ENCODE measurements at places on chromosomes 16 and 17. TPM values are rescaled to one million over a fixed set of nuclear protein-coding genes. Genes with fewer than 3 reads are reported as not detected.

TSPAN10 gene
- 0.32 TPM for total RNA-seq

SPN gene
- total RNA-seq, result 4.2 TPM

KRTAP2-3 gene
- not detected for total RNA-seq

CNTD1 gene
- not detected for total RNA-seq

TTLL6 gene
- total RNA-seq, result 0.29 TPM

GRCh38 chr17:17553217-17554195, 38.0 kb downstream of the PEMT start:
- no peak for DNase-seq
- H3K36me3 ChIP-seq, result no peaks in the 10 kb centered on the region
- no peak overlapping the region for H3K27ac ChIP-seq

DNA sequence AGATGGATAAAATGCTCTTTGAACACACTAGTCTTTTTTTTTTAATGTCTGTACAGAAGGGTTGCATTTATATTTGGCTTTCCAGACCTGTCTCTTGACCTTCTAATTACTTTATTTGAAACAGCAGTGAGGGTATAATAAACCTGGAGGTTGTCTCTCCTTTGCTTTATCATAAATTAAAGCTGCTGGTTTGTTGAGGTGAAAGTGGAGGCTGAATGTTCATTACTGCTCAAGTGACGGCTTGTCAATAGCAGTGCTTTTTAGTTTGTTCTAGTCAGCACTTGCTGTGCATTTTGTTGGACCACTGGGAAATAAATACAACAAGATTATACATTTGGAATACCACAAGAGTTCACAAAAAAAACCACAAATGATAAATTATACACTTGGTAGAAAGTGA, 264.2 kb downstream of the IRX3 start:
- no peaks in the 10 kb centered on the region for H3K27me3 ChIP-seq
- no peak overlapping the region for H3K27ac ChIP-seq
- H3K4me3 ChIP-seq, result no peak overlapping the region
- no peak for DNase-seq
- H3K4me1 ChIP-seq, result no peaks in the 10 kb centered on the region

GRCh38 chr16:5430598-5430997, 333.0 kb upstream of the EEF2KMT start:
- no peaks in the 10 kb centered on the region for H3K36me3 ChIP-seq
- no peaks in the 10 kb centered on the region for H3K4me1 ChIP-seq
- DNase-seq, result no peak
- H3K27ac ChIP-seq, result no peak overlapping the region
- H3K4me3 ChIP-seq, result no peak overlapping the region

GRCh38 chr16:87201790-87202189, 115.4 kb downstream of the C16orf95 start:
- DNase-seq, result no peak
- H3K27me3 ChIP-seq, result no peaks in the 10 kb centered on the region
- no peaks in the 10 kb centered on the region for H3K36me3 ChIP-seq

- H3K4me3 ChIP-seq, result no peak overlapping the region
- no peak for DNase-seq
- H3K27ac ChIP-seq, result no peak overlapping the region
- peaks cover 94% of the 10 kb centered on the region for H3K36me3 ChIP-seq
Measured at GRCh38 chr17:18100616-18101015, 7.9 kb upstream of the MYO15A start.

DNA sequence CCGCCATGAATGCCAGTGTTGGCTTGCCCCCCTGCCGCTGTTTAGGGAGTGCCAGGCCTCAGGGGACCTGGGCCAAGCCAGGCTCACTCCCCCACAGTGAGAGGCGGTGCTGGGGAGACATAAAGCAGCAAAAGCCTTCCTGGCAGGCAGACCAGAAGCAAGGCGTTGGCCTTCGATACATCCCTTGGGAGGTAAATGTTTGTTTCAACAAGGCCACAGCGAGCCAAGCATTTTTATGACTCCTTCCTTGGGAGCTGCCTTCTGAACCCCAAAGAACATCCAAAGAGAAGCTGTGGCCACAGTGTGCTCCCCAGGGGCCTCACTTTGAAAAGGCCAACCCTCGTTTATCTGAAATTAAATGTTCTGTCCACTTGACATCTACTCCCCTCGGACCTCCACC, 119.7 kb upstream of the CIBAR2 start:
- no peaks in the 10 kb centered on the region for H3K27me3 ChIP-seq
- H3K27ac ChIP-seq, result no peak overlapping the region

- peaks cover 28% of the 10 kb centered on the region for H3K27me3 ChIP-seq
- no peak overlapping the region for H3K4me3 ChIP-seq
- no peaks in the 10 kb centered on the region for H3K4me1 ChIP-seq
- no peaks in the 10 kb centered on the region for H3K36me3 ChIP-seq
- no peak for DNase-seq
Measured at GRCh38 chr17:74170924-74171323, 32.6 kb upstream of the RPL38 start.

DNA sequence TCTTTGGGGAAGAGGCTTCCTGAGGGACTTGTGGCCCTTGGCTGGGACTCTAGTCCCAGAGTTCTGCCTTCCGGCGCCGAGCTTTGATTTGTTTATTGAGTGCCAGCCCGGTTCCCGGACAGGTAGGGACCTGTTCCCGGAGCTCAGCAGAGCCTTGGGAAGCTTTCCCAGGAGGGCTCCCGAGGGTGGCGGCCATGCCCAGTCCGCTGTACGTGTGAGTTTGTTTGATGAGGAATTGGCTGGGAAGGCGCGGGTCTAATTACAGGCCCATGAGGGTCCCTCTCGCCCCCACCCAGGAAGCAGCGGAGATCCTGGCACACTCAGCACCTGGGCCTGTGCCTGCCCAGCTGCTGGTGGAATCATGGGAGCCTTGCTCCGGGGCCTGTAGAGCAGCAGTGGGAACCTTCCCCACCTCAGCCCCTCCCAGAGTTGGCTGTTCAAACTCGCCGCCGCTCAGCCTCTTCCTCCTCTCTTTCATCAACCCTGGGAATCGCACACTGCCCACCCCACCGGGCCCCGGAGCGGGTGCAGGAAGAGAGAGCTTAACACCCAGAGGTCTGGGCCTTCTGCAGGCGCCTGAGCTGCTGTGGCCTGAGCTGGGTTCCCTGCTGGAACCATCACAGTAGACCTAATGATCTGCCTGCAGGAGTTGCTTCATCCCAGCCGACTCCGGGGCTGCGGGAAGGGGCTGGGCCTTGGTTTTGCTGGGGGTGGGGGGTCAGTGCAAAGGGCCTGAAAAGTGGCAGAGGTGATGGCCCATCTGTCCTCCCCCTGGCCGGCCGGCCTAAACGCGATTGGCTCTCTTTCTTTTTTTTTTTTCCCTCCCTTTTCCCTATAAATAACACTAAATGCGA, 313.7 kb downstream of the SEC14L1 start:
- no peak for DNase-seq
- peak overlapping the region; percentile 22 for H3K4me3 ChIP-seq
- peak overlapping the region; percentile 98 for H3K27ac ChIP-seq
- H3K36me3 ChIP-seq, result no peaks in the 10 kb centered on the region
- H3K4me1 ChIP-seq, result peaks cover 100% of the 10 kb centered on the region

- no peak overlapping the region for H3K4me3 ChIP-seq
- peaks cover 11% of the 10 kb centered on the region for H3K4me1 ChIP-seq
- no peak for DNase-seq
- H3K36me3 ChIP-seq, result peaks cover 39% of the 10 kb centered on the region
- H3K27ac ChIP-seq, result no peak overlapping the region
- H3K27me3 ChIP-seq, result no peaks in the 10 kb centered on the region
Measured at GRCh38 chr16:27208796-27209195, 5.5 kb downstream of the KDM8 start.

- no peak for DNase-seq
- H3K27ac ChIP-seq, result no peak overlapping the region
- H3K36me3 ChIP-seq, result peaks cover 42% of the 10 kb centered on the region
- H3K4me1 ChIP-seq, result peaks cover 25% of the 10 kb centered on the region
- H3K27me3 ChIP-seq, result no peaks in the 10 kb centered on the region
- no peak overlapping the region for H3K4me3 ChIP-seq
Measured at GRCh38 chr17:51263006-51263405, 2.7 kb downstream of the UTP18 start.

DNA sequence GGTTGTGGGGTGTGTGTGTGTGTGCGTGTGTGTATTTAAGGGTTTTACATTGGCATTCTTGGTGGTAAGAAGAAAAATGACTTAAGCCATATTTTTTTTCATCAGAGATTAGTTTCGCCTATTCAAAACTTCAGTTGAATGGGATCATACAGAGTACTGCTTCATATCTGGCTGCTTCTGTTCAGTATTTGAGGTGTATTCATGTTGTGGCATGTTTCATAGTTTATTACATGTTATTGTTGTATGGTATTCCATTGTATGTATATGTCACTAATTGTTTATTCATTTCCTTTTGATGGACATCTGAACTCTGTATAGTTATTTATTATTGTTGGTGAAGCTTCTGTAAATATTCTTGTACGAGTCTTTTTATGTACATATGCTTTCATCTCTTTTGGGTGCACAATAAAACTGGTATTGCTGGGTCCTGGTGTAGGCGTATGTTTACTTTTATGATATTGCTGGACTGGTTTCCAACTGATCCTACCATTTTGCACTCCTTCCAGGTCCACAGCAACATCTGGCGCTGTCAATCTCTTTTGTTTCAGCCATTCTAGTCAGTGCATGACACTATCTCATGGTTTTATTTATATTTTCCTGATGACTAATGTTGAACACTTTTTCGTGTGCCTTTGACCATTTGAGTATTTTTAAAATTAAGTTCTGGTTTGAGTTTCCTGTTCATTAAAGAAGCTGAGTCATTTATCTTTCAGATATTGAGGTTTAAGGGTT, 77.4 kb upstream of the MAF start:
- no peak for DNase-seq
- no peak overlapping the region for H3K4me3 ChIP-seq
- H3K27ac ChIP-seq, result no peak overlapping the region
- H3K27me3 ChIP-seq, result no peaks in the 10 kb centered on the region
- no peaks in the 10 kb centered on the region for H3K4me1 ChIP-seq

GRCh38 chr16:72856797-72857196, 191.1 kb downstream of the ZFHX3 start:
- H3K27me3 ChIP-seq, result no peaks in the 10 kb centered on the region
- H3K36me3 ChIP-seq, result no peaks in the 10 kb centered on the region
- peaks cover 32% of the 10 kb centered on the region for H3K4me1 ChIP-seq
- no peak overlapping the region for H3K27ac ChIP-seq
- no peak overlapping the region for H3K4me3 ChIP-seq
- no peak for DNase-seq

- DNase-seq, result no peak
- no peaks in the 10 kb centered on the region for H3K27me3 ChIP-seq
- H3K27ac ChIP-seq, result no peak overlapping the region
- H3K4me3 ChIP-seq, result no peak overlapping the region
Measured at GRCh38 chr16:8682551-8683259, 8.3 kb downstream of the ABAT start.

DNA sequence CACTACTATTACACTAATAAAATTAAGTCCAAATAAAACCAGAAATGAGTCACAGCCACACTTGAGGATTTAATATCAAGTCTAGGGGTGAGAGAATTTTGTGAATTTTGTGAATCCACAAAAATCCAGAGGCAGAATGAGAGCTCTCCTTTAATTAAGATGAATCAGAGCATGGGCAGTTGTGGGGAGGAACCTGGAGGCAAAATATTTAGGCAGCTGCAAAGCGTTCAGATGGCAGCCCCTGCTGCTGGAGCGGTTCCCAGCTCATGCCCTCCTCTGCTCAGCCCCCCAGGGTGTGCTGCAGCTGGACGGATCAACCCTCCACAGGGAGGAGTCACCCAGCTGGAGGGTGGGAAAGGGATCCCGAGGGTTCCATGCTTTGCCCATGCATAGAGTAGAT, 43.4 kb upstream of the IRX6 start:
- H3K27ac ChIP-seq, result no peak overlapping the region
- H3K36me3 ChIP-seq, result no peaks in the 10 kb centered on the region
- no peaks in the 10 kb centered on the region for H3K27me3 ChIP-seq
- DNase-seq, result no peak
- no peaks in the 10 kb centered on the region for H3K4me1 ChIP-seq

DNA sequence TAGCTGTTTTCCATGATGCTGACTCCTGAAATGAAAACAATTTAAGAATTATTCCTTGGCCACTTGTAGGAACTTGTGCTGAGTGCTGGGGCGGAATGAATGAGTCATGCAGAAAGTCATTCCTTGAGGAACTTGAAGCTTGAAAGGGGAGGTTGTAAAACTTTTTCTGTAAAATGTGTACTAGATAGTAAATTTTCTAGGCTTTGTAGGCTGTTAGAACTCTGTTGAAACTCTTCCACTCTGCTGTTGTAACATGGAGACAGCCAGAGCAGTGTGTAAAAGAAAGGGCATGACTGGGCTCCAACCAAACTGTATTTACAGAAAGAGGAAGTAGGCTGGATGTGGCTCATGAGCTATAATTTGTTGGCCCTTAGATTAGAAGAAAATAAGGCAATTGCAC, 46.1 kb downstream of the ABCA8 start:
- DNase-seq, result no peak
- peaks cover 12% of the 10 kb centered on the region for H3K4me1 ChIP-seq
- H3K4me3 ChIP-seq, result no peak overlapping the region

- H3K4me1 ChIP-seq, result no peaks in the 10 kb centered on the region
- no peak overlapping the region for H3K27ac ChIP-seq
- DNase-seq, result no peak
- H3K4me3 ChIP-seq, result no peak overlapping the region
Measured at GRCh38 chr16:84032458-84033178, 10.0 kb downstream of the SLC38A8 start.

- peaks cover 57% of the 10 kb centered on the region for H3K36me3 ChIP-seq
- no peak for DNase-seq
- H3K4me3 ChIP-seq, result no peak overlapping the region
- no peak overlapping the region for H3K27ac ChIP-seq
- H3K27me3 ChIP-seq, result no peaks in the 10 kb centered on the region
Measured at GRCh38 chr17:67353929-67354574, 12.3 kb downstream of the PSMD12 start.

DNA sequence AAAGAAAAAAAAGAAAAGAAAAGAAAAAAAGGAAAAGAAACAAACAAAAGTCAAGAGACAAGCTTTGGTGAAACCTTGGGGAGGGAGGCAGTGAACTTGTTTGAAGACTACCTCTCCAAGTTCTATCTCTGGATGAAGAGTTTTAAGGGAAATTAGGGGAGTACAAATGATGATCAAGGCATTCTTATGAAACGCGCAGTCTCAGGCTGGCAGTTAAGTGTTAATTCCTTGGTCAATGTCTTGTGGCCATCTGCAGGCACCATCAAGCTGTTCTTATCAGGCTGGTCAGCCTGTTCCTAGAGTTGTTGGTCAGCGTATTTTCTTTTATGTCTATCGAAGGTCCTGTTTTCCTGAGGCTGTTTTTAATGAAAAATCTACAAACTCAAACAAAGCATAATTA, 8.2 kb upstream of the DRG2 start:
- H3K27ac ChIP-seq, result no peak overlapping the region
- no peak for DNase-seq
- H3K27me3 ChIP-seq, result peaks cover 19% of the 10 kb centered on the region
- no peak overlapping the region for H3K4me3 ChIP-seq
